ENCODE measurements at places on chromosomes 6 and 20.

DNA sequence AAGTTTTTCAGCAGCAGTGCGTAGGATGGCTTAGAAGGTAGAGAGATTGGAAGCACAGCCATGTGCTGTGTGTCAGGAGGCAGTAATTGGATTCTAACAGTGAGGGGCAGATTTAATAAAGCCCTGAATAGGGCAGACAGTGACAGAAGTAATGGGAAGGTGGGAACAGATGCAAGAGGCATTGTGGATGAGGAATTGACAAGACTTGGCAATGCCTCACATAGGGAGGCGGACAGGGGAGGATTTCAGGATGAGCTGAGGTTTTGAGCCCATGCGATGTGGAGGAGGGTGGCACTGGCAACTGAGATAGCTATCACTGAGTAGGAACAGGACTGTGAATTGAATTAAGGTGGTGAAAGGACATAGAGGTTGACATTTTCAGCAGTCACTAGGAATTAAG lies 262.2 kb upstream of the FLRT3 start:
- no peaks in the 10 kb centered on the region for H3K36me3 ChIP-seq
- H3K27ac ChIP-seq = no peak overlapping the region
- DNase-seq = no peak

- no peaks in the 10 kb centered on the region for H3K27me3 ChIP-seq
- H3K36me3 ChIP-seq = no peaks in the 10 kb centered on the region
- no peak for DNase-seq
- no peaks in the 10 kb centered on the region for H3K4me1 ChIP-seq
- H3K4me3 ChIP-seq = no peak overlapping the region
These were observed 141.5 kb downstream of the BMP7 start for GRCh38 chr20:57124800-57125517.

DNA sequence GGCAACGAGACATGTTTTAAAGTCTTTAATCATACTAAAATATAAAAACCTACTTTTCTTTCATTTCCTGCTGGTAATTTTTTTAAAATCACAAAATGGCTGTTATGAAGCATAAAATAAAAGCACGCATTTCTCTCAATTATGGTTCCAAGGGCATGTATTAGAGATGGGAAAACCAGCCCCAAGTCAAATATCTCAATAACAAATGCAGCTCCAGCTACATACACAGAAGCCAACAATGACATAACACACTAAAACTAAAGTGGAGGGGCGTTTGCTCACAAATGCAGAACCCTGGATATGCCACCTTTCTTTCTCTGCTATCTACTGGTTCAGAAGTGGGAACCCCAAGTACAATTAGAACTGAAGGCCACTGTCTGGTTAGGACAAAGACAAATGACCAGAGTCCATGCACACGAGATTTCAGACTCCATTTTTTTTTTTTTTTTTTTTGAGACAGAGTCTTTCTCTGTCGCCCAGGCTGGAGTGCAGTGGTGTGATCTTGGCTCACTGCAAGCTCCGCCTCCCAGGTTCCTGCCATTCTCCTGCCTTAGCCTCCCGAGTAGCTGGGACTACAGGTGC lies 27.8 kb downstream of the EZR start:
- no peaks in the 10 kb centered on the region for H3K27me3 ChIP-seq
- no peak overlapping the region for H3K27ac ChIP-seq
- H3K4me3 ChIP-seq = no peak overlapping the region
- no peak for DNase-seq

GRCh38 chr6:74311431-74311830 lies 615.4 kb downstream of the CD109 start:
- no peaks in the 10 kb centered on the region for H3K36me3 ChIP-seq
- H3K4me1 ChIP-seq = no peaks in the 10 kb centered on the region
- no peak overlapping the region for H3K27ac ChIP-seq
- DNase-seq = no peak

DNA sequence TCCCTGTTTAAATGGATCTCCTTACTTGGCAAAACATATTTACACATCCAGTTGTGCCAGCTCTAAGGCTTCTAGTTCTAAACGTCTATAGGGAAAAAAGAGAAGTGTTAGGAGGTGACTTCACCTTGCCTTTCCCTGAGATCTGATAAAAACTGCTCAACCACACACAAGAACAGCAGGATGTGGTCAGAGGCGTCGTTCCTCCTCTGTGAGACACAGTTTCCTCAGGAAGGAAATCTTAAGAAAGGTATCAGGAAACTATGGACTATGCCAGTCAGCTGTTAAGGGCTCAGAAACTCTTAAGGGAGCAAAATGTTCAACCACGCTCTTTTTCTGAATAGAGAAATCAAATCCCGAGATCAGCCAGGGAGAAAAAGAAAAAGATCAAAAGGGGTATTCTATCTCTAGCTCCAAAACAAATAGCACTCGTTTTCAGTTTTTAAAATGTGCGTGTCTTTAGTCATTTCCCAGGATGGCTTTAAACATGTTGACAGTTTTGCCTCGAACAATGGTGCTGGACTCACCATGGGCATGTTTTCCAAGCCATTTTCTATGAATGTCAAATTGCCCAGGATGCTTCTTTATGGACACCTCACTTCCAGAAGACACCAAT lies 154.5 kb downstream of the HACE1 start:
- no peaks in the 10 kb centered on the region for H3K4me1 ChIP-seq
- H3K27me3 ChIP-seq = no peaks in the 10 kb centered on the region
- H3K36me3 ChIP-seq = no peaks in the 10 kb centered on the region
- H3K4me3 ChIP-seq = no peak overlapping the region

- no peaks in the 10 kb centered on the region for H3K27me3 ChIP-seq
- no peaks in the 10 kb centered on the region for H3K36me3 ChIP-seq
- no peak overlapping the region for H3K27ac ChIP-seq
- no peak overlapping the region for H3K4me3 ChIP-seq
- no peaks in the 10 kb centered on the region for H3K4me1 ChIP-seq
These were observed 78.6 kb downstream of the TPBG start for GRCh38 chr6:82442061-82442719.

GRCh38 chr20:44370639-44371218 lies 15.2 kb downstream of the HNF4A start:
- no peaks in the 10 kb centered on the region for H3K27me3 ChIP-seq
- H3K4me1 ChIP-seq = no peaks in the 10 kb centered on the region
- H3K4me3 ChIP-seq = no peak overlapping the region
- no peak for DNase-seq
- no peak overlapping the region for H3K27ac ChIP-seq

- H3K27ac ChIP-seq = no peak overlapping the region
- H3K4me1 ChIP-seq = no peaks in the 10 kb centered on the region
- H3K27me3 ChIP-seq = no peaks in the 10 kb centered on the region
- no peak overlapping the region for H3K4me3 ChIP-seq
These were observed 271.9 kb upstream of the AGPAT4 start for GRCh38 chr6:161545741-161546140.

- no peak overlapping the region for H3K27ac ChIP-seq
- H3K4me3 ChIP-seq = no peak overlapping the region
- H3K36me3 ChIP-seq = no peaks in the 10 kb centered on the region
- no peak for DNase-seq
- H3K27me3 ChIP-seq = no peaks in the 10 kb centered on the region
These were observed 34.8 kb downstream of the CEP57L1 start for GRCh38 chr6:109130065-109130464.

GRCh38 chr6:139699335-139699734 lies 324.9 kb upstream of the CITED2 start:
- no peaks in the 10 kb centered on the region for H3K27me3 ChIP-seq
- H3K36me3 ChIP-seq = no peaks in the 10 kb centered on the region
- no peak for DNase-seq
- H3K4me1 ChIP-seq = peaks cover 18% of the 10 kb centered on the region

DNA sequence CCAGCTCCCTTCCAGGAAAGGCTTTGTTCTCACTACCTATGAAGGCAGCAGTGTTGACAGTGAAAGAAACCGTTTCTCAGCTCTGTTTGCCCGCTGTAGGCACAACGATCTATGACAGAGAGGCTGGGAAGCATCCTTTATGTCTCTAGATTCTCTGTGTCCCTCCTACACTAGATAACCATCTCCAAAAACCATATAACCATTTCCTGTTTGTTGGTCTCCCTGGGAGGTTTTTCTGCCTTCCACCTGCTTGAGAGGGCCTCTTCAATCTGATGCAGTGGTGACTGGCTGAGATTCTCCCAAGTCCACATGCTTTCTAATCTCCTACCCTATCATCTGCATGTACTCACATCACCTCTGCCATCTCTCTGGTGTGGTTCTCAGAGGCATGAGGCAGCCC lies 32.0 kb upstream of the TMEM217 start:
- H3K36me3 ChIP-seq = peaks cover 75% of the 10 kb centered on the region
- DNase-seq = no peak
- H3K27me3 ChIP-seq = no peaks in the 10 kb centered on the region
- no peak overlapping the region for H3K27ac ChIP-seq

GRCh38 chr6:163842467-163842866 lies 427.9 kb downstream of the QKI start:
- DNase-seq = no peak
- H3K27ac ChIP-seq = no peak overlapping the region
- no peaks in the 10 kb centered on the region for H3K36me3 ChIP-seq
- no peak overlapping the region for H3K4me3 ChIP-seq
- H3K4me1 ChIP-seq = peaks cover 12% of the 10 kb centered on the region

- H3K4me1 ChIP-seq = no peaks in the 10 kb centered on the region
- no peaks in the 10 kb centered on the region for H3K27me3 ChIP-seq
- no peaks in the 10 kb centered on the region for H3K36me3 ChIP-seq
- DNase-seq = no peak
- H3K27ac ChIP-seq = no peak overlapping the region
- no peak overlapping the region for H3K4me3 ChIP-seq
These were observed 563.8 kb downstream of the COL12A1 start for GRCh38 chr6:74642101-74642500.

- H3K4me3 ChIP-seq = no peak overlapping the region
- no peaks in the 10 kb centered on the region for H3K4me1 ChIP-seq
- H3K27ac ChIP-seq = no peak overlapping the region
- no peaks in the 10 kb centered on the region for H3K27me3 ChIP-seq
These were observed 18.0 kb downstream of the C6orf52 start for GRCh38 chr6:10676403-10676802.

- no peaks in the 10 kb centered on the region for H3K4me1 ChIP-seq
- no peak overlapping the region for H3K27ac ChIP-seq
- DNase-seq = no peak
- H3K36me3 ChIP-seq = no peaks in the 10 kb centered on the region
These were observed 21.9 kb upstream of the PNRC1 start for GRCh38 chr6:89058627-89059026.

DNA sequence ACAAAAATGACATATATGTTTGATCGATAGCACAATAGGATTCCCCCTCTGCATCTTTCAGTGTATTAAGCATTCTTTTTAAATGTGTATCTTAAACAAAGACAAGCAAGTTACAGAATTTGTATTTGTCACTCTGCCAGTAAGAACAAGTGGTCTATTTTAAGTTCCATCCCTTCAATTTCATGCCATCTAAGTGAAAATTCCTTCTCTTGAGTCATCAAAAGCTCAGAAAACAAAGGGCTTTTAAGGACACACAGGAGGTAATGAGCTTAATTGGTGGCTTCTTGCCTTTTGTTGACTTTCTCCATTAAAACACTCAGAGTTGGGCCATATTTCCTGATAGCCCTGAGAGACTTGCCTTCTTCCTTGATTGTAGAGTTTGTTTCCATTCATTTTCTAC lies 547.8 kb downstream of the TENT5A start:
- H3K36me3 ChIP-seq = no peaks in the 10 kb centered on the region
- H3K4me3 ChIP-seq = no peak overlapping the region
- no peak for DNase-seq
- no peaks in the 10 kb centered on the region for H3K27me3 ChIP-seq

DNA sequence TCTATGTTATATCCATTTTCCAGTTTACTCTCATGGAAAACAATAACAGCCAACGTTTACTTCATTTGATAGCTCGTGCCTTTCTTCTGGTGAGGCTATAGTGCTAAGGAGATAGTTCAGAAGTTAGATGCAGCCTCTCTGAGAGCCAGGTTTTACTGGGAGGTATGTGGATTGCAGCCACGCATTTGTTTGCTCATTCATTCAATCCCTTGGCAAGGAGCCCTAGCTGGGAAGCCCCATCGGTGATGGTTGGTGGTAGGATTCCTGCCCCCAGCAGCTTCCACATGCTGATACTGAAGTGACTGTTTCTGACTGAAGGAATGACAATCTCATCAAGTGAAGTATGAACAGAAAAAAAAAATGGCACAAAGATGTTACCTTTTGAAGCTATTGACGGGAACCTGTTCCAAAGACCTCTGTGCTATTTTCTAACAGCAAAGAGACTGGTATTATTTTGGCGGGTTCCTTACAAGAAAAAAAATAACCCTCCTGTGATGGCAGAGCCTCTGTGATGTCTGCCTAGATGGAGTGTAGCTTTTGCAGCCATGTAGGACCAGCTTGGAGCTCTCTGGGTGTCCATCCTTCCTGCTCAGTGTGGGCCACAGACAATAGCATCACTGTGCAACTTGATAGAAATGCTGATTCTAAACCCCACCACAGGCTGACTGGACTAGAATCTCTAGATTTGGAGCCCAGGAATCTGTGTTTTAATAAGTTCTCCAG lies 30.6 kb downstream of the SNAP25 start:
- no peaks in the 10 kb centered on the region for H3K27me3 ChIP-seq
- H3K4me3 ChIP-seq = no peak overlapping the region
- no peaks in the 10 kb centered on the region for H3K4me1 ChIP-seq

DNA sequence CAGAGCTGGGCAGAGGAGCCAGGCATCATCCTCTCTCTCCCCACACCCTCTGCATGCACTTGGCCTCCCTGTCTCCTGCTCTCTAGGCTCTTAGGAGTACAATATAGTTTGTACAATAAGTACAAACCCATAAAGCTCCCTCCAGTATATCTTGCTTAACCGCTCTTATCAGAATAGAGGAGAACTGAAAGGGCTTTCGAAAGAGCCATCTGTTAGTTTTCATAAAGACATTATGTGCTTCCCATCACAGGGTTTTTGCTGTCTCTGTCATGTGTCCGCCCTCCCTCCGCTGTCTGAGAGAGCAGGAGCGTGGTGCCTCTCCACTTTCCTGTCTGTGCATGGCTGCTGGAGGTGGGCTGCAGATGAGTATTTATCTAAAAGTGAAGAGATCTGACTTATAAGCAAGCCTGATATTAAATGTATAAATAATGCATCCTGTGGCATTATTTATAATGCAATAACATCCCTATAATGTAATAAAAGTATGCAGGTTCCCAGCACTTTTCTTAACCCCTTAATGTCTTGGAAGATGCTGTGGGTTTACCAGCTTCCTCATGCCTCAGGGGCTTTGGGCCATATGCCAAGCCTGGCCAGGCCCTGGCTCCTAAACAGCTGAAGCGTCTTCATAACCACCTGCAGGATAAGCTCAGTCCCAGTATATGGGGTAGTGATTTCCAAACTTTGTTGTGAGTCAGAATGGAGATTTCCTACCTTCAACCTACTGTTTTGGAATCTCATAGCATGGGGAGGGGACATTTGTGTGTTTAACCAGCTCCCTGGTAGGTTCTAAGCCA lies 297.1 kb downstream of the DHX35 start:
- H3K36me3 ChIP-seq = no peaks in the 10 kb centered on the region
- no peak for DNase-seq
- H3K4me3 ChIP-seq = no peak overlapping the region
- no peaks in the 10 kb centered on the region for H3K4me1 ChIP-seq

All from suprapubic skin (tissue), 4 donors.